ENCODE measurements at places on chromosomes 6 and 20.

DNA sequence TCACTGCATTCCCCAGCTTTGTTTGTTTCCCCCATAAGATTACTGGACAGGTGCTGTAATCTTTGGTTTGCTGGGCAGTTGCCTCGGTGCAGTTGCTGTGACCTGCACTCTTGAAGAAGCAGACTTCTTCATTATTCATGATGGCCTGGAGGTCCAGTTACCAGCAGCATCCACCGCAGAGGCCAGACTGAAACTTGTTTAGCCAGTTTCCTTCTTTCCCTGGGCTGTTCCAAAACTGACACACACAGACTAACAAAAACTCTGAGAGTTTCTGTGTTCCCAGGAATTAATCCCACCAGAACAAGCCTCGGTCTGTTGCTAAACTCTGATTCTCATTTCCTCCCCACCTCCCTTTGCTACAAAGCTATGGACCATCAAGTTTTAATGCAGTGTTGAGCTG is 144.1 kb downstream of the QRSL1 start:
- DNase-seq, result no peak

DNA sequence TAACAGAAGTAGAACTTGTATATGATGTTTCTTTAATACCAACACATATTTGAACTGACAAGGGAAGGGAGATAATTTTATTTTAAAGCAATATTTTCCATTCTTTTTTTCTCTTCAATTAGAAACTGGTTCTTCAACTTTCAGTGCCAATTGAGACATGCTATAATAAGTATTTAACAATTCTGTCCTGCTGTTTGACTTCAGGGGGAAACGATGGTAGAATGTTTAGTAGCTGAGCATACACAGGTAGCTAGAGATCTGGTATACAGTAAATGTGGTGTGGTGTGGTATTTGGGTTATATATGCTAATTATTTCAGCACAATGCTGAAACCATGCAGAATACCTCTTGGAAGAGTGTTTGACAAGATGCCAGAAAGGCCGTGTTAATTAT is 156.9 kb downstream of the ARID1B start:
- no peak for DNase-seq

DNA sequence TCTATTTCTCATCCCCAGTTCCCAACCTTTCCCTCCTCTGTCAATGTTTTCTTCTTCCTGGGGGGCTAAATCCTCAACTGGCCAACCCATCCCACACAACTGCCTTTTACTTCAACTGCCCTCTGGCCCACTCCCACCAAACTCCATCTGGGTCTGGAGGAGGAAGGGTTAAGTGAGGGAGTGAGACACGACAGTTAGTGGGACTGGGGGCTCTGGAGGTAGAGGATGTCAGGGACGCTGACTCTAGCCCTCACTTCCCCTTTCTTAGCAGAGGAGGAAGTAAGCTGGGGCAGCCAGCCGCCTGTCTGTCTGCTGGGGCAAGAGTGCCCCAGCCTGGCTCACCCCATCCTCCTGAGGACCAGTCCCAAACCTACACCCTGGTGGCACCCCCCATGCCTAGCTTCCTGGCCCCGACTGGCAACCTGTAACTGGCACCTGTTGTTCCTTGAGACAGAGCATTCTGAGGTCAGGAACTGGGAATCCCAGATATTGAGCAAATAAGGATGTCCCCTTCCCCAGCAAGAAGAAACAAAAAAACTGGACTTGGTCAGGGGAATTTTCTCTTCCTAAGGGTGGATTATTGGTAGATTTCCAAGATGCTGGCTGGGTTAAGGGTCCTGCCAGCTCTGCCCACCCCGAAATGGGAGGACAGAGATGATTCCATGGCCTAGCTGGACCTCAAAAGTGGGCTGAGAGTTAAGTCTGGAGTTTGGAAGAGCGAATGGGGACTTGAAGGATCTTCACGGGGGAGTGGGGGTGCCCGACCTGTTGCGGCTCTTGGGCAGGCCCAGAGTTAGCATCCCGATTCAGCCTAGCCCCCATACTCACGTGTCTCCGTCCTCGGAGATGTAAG is 971 bp downstream of the NFKBIE start:
- DNase-seq, result peak; percentile 88

DNA sequence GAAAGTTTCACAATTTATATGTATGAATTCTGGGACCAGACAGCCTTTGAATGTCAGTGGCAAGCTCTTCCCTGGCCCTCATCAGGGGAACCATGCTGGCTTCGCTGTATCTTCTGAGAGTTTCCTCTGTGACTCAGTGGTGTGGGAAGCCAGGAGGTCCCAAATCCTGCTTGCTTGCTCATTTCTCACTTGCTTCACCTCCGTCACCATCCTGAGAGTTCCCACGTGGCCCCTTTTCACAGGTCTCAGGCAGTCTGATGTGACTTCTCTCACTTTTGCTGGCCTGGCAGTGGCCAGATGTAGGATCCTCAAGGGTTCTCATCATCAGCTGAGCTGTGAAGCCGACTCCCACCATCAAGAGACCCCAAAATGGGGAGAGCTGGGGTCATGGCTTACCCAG is 28.4 kb upstream of the RIN2 start:
- no peak for DNase-seq

DNA sequence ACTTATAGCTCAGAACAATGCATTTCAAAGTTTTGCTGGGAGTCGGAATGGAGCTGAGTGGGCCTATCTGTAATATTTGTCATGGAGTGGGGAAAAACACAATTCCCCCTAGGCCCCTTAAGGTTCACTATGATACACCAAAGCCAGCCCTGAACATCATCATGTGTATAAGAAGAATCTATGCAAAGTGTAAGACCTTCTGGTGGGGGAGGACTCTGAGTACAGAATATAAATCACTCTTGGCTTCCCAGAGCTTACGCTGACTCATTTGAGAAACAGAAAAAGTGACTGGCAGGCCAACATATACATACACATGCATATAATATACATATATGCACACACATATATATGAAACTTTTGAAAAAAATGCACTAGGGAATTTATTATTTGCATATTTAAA is 54.1 kb upstream of the UBR2 start:
- no peak for DNase-seq

DNA sequence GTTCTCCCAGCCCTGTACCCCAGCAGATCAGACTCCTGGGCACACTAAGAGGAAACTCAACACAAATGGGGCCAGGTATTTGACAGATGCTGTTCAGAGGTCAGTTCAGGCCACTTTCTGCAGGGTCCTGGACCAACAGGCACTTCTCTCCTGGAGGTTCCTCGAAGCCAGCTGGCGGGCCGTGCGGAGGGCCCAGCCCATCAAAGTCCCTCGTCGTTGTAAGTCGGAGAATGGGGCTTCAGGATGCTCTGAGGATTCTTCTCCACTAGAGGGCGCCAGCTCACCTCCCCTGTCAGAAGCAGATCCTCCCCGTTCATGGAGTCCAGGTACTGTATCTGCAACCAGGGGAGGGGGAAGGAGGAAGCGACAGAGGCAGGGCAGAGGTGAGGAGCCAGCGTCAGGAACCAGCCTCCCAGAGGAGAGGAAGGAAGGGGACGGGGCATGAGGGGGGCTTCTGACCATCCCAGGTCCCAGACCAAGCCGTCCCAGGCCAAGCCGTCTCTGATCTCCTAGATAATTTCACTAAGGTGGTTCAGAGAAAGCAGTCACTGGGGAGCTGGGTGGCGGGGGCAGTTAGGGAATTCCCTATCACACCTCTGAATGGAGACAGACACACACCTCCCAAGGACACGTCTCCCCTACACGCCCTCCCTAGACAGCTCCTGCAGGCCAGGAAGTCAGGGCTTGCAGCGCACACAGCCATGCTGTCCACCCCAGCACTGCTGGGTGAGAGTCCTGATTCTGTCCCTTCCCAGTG is 11.7 kb upstream of the FAM83C start:
- DNase-seq, result peak; percentile 74

DNA sequence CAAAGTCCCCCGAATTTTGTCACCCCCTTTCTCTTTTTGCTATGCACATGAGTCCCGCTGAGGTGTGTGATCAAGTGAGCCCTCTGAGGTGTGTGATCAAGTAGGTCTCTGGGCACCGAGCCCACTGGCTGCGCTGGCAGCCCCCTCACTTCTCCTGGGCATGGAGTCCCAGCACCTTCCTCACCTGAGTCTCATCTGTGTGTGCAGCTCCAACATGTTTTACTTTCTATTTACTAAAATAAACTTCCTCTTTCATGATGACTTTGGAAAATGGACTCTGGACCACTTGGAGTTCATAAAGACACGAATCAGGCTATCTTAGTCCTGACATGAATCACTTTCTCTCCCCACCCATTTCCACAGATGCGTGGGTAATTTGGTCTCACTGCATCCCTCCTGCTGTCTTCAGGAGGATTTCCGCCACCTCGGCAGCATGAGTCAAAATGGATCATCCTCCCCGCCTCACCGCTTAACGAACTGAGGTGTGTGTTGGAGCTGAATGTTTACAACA is 39.8 kb downstream of the PRDM1 start:
- DNase-seq, result peak; percentile 66

DNA sequence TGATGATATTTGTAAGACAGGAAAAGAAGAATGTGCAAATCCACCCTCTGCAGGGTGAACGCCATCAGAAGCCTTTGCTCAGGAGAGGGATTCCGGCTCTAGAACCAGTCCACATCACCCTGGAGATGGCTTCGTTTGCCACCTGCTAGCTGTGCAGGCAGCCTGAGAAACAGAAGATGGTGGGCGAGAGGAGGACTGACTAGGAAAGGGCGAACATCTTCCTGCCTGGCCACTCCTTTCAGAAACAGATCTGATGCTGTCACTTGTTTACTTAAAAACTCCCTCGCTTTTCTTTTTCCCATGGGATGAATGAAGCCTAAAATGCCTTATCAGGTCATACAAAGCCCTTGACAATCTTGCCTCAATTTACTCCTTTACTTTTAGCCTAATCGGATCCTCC is 1.2 kb downstream of the PTPRA start:
- no peak for DNase-seq

- DNase-seq, result no peak
Measured at GRCh38 chr20:2545594-2545993, 9.2 kb downstream of the TMC2 start.

GRCh38 chr6:63709148-63709547 is 73.5 kb downstream of the PHF3 start:
- no peak for DNase-seq

All from MV-4-11 (cell line).